ENCODE measurements at places on chromosomes 11 and 22. TPM values are rescaled to one million over a fixed set of nuclear protein-coding genes. Genes with fewer than 3 reads are reported as not detected.

DNA sequence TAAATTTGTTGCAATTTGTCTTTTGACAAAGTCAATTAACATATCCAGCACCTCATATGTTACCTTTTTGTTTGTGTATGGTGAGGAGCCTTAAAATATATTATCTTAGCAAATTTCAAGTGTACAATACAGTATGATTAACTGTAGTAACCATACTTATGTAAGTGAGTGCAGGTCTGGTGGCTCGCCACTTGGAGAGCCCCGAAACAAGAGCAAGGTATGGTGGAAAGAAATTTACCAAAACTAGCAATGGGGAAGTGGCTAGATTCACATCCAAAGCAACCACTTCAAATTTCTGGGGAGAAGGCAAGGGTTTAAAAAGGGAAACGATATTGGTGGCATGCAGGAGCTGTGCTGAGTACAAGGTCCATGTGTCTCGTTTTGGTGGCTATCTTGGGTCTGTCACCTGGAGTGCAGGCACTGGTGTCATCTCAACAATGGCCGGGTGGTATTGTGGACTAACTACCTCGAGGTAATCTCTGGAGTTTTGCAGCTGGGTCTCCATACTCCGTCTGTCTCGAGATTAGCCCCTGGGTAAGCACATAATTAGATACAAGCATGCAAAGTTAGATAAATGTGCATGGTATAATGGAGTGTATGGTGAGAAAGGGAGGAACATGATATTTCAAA is 8.2 kb upstream of the FNBP4 start:
- DNase-seq: no peak

- no peak for DNase-seq
Measured at GRCh38 chr22:24550902-24551435, 4.0 kb downstream of the GUCD1 start.

ART1 gene
- total RNA-seq: not detected

GRCh38 chr11:104163100-104164027 is 583 bp downstream of the PDGFD start:
- DNase-seq: peak; percentile 7

DNA sequence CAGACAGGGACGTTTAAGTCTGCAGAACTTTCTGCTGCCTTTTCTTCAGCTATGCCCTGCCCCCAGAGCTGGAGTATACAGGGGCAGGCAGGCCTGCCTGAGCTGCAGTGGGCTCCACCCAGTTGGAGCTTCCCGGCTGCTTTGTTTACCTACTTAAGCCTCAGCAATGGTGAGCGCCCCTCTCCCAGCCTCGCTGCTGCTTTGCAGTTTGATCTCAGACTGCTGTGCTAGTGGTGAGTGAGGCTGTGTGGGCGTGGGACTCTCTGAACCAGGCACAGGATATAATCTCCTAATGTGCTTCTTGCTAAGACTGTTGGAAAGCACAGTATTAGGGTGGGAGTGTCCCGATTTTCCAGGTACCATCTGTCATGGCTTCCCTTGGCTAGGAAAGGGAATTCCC is 38.5 kb downstream of the NELL1 start:
- DNase-seq: no peak

DNA sequence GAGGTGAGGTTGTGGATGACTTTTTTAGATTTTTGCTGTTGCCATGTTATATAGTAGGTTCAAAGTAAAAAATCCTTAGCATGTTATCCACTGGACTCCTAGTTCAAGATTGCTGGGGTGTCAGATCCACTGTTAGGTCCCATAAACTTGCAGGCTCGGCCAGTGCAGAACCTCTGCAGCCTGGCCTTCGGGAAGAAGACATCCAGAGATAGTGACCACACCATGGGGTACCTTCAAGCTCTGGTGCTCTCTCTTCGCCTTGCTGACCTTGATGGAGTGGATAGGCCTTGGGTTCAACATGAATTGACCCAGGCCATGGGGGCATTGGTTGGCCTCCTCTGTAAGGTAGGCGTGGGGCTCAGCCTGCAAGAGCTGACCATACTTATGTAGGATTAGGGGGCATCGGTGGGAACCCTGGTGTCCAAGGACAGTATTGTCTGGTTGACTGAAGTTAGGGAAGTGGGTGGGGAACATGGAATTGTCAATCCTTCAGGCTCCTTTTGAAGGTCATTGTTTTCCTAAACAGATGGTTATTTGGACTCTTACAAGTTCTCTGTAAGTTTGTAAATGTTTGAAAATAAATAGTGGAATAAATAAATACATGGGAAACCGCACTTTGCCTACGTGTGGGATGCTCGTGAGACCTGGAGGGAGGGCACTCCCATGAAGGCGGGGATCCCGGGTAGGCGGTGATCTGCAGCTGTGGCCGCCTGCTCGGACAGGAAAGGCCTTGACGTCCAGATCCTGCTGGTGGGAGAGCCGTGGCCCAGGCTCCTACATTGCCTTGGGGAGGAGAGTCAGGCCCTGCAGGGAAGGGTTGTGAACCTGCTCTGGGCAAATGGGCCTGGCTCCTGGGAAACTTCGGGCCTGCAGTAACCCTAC is 37.1 kb downstream of the BCR start:
- DNase-seq: no peak

RIBC2 gene
- not detected for total RNA-seq

CNIH2 gene
- total RNA-seq: 2.0 TPM

DNA sequence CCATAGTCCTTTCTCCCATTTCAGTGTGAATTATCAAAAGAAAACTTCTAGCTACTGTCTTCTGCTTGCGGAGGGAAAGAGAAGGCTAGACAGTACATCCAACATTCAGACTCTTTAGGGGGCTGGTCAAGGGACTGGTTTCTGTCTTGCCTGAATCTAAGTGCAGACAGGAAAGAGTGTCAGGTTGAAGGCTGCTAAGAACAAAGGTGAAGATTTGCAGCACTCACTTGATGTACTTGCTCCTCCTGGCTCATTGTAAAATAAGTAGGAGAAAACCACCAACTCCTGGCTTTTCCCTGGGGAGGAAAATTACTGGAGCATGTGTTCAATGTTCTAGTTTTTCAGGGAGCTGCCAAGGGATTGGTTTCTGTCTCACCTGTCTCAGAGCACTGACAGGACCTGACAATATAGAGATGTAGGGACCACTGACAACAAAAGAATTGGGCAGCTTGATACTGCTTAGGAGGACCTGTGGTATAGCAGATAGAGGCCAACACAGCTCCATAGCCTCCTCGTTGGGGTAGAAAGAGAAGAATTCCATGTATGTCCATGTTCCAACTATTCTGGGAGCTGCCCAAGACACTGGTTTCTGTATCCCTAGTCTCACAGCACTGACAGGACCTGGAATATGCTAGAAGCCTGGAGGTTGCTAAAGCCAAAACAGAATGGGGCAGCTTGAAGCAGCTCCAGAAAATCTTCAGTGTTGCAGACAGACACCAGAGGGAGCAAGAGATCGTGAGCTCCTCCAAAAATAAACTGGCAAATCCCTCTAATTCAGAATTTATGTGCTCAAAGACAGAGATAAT is 39.7 kb upstream of the MMP12 start:
- DNase-seq: peak; percentile 18

- no peak for DNase-seq
Measured at GRCh38 chr22:17827466-17827865, 53.2 kb upstream of the BID start.

DNA sequence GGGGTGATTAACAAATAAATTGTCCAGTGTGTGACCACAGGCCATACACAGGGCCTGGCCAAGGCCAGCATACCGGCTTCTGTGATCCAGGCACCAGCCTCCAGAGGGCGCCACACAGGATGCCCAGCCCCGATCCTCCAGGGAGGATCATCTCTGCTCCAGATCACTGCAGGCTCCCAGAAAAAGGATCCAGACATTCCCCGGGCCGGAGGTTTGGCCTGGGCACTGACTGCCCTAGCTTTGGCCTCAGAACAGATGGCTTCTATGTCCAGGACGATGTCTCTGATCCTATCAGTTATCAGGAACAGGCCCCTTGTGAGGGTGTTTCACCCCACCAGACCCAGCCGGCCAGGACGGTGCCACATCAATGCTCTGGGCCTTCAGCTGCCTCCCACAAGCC is 74.5 kb upstream of the LMO1 start:
- peak; percentile 43 for DNase-seq

- DNase-seq: peak; percentile 79
Measured at GRCh38 chr11:7520981-7521487, 7.2 kb downstream of the PPFIBP2 start.

CREBZF gene
- total RNA-seq: 109 TPM

GRCh38 chr11:4983841-4984240 is 10.8 kb upstream of the OR51L1 start:
- DNase-seq: no peak

DNA sequence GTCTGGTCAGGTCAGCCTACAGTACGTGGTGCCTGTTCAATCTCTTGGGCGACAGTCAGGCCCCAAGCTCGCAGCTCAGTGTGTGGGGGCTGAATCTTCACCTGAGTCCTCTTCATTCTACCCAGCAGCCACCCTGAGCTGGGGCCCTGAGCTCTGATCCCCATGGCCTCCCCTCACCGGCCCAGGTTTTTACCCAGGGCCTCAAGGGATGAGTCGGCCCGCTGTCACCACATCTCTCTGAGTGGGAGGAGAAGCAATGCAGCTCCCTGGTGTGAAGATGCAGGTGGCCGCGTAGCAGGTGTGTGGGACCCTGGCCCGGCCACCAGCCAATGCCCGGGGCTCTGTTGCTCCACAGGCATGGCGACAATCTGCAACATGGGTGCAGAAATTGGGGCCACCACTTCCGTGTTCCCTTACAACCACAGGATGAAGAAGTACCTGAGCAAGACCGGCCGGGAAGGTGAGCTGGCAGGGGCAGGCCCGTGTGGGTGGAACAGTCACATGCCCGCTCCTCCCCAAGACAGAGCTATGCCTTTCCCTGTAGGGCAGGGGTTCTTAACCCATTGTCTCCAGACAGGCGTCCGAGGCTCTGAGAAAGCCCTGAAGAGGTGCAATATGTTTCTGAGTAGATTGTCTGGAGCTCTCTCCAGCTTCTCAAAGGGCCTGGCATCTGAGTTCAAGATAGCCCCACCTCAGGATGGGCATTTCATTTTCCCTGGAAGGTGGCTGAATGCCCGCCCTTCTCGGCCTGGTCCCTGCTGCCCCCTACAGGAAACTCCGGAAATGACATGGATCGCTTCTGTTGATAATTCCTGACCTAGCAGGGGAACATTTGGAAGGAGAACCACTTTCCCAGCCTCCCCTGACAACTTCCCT is 26.9 kb downstream of the POLR3H start:
- peak; percentile 60 for DNase-seq

- DNase-seq: no peak
Measured at GRCh38 chr11:118232659-118233058, 7.8 kb upstream of the JAML start.

P2RX3 gene
- total RNA-seq: not detected

- peak; percentile 73 for DNase-seq
Measured at GRCh38 chr11:65366340-65366773, 11.8 kb downstream of the TIGD3 start.

NRXN2 gene
- total RNA-seq: 0.52 TPM

ARRB1 gene
- total RNA-seq: 2.2 TPM

- DNase-seq: no peak
Measured at GRCh38 chr22:42925598-42925997, 68.5 kb upstream of the ARFGAP3 start.
